ENCODE measurements at places on chromosomes 6 and 20.

DNA sequence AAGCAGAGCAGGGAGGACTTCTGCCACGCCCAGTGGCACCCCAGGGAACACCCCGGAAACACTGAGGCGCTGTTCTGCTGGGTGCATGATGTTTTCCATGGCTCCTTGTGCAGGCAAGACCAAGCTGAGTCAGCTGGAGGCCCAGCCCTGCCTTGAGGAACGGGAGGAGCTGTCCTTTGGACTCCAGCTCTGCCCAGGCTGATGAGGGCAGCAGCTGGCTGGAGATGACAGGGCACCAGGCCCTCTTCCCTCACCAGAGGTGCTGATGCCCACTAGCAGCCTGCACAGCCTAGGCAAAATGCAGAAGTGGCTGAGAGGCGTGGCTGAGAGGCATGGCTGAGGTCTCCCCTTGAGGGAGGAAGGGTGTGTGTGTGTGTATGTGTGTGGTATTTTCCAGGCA, 2.4 kb downstream of the C6orf132 start:
- no peak for DNase-seq

GRCh38 chr20:3203315-3204123, 963 bp downstream of the DDRGK1 start:
- peak; percentile 12 for DNase-seq

DNA sequence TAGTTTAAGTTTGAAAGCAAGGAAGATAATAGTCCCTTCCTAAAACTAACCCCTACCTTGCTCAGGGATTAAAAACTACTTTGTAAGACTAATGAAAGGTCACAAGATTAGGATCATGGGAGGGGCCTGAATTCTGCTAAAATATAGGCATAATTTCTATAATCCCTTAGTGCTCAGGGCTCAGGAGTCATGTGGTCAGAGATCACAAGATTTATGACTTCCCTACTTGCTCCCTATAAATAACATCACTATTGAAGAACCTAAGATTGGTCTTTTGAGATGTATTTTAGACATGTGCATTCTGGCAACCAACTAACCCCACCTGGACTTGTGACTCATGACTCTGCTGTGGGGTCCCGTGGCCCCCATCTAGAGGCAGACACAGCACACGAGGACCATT, 81.1 kb downstream of the STMND1 start:
- DNase-seq, result no peak

GRCh38 chr6:113776998-113777397, 80.1 kb upstream of the MARCKS start:
- no peak for DNase-seq

DNA sequence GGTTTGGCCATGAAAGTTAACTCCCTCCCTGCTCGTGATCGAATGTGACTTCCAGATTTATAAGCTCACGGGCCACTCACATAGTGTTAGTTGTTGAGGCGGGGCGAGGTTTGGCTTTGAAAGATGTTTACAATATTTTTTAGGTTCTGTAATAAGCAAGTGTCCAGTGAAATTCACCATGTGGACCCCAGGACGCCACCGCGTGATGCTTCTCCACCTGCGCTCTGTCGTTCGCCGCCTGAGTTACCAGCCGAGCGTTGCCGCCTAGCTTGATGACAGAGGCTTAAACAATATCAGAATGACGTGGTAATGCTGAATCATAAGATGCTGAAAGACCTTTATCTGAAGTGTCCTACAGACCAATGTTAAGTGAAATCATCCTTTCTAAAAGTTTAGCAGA, 241.0 kb downstream of the MYLK4 start:
- DNase-seq, result no peak

DNA sequence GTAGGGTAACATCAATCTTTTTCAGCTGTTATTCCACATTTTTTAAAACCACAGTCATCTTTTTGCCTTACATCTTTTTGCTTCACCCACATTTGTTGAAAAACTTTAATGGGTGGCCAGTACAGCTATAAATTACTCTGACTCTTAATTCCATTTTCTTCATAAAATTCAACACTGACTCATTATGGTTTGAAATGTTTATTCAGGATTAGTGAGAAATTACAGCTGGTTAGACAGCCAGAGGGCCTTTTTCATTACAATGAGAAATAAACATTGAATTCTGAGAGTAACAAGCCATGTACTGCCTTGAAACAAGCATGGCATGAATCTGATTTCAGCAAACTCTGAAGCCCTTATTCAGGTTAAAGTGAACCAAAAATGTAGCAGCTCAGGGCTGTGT, 19.5 kb downstream of the NDUFAF4 start:
- DNase-seq, result no peak
